Psoas muscle (tissue), 8 donors: ENCODE measurements at places on chromosomes 2 and 18.

DNA sequence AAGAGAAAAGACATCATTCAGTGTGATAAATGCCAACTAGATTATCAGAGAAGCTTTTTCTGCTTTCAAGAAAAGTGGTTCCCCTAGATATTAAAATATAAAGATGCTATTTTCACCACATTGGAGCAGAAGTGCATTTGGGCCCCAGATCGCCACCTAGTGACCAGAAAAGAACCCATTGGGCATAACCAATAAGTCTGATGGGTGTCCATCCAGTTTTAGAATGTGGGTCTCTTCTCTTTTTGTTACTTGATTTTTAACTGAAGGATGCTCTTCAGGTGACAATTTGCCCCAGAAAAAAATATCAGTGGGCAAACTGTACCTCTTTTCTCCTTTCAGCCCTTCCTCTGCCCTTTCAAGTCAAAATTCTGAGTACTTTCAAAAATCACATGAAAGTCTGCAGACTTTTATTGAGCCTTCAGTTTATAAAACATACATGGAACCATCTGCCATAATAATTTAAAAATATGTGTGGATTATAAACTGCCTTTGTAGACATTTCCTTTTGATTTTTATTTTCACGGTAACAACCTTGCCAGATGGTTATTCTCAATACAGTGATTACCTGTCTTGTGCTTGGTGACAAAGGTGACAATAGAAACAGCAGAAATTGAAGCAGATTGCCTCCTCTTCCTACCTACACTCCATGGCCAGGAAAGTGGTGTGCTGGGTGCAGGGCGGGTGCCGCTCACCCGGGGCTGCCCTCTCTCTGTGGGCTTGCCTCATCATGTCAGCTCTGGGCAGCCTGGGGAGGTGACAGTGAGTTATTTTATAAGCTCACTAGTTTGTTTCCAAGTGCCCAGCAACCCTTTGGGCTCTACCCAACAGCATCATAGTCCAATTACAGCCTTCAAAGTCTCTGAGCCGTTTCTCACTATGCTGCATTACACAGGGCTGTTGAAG is 124.5 kb downstream of the DCDC2C start:
- DNase-seq = no peak

DNA sequence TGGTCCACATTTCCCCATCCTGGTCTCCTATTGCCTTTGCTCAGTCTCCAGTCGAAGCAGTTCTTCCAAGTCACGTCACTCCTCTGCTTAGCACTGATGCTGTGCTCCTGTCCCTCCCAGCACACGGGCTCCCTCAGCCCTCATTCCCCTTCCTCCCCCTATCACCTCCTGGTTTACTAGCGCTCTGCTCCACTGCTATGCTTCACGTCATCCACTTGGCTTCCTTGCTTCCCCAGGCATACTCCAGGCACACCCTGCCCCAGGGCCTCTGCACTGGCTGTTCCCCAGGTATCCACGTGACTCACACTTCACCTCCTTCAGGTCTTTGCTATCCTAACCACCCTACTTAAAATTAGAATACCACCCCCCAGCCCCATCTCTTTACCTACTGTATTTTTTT is 269.3 kb downstream of the GLI2 start:
- DNase-seq = no peak

DNA sequence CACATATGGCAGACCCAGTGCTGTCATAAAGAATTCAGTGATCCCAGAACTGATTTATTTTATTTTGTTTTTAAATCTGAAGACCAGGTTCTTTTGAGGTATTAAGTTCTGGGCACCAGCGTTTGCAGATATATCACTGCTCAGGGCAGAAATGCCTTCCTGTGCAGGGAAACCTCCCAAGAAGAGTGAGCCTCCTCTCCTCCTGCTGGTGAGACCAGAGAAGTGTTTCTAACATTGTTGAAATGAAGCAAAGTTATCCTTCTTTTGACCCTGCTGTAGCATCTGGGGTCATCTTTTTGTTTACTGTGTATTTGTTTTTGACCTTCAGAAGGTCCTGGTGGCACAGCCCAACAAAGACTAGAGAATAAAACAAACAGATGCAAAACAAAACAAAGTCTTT is 94.0 kb downstream of the AQP4 start:
- DNase-seq = no peak

- no peak for DNase-seq
Measured at GRCh38 chr2:39124746-39125057, 3.9 kb upstream of the SOS1 start.

GRCh38 chr2:61179701-61180639 is 18.0 kb downstream of the C2orf74 start:
- DNase-seq = peak; percentile 62

DNA sequence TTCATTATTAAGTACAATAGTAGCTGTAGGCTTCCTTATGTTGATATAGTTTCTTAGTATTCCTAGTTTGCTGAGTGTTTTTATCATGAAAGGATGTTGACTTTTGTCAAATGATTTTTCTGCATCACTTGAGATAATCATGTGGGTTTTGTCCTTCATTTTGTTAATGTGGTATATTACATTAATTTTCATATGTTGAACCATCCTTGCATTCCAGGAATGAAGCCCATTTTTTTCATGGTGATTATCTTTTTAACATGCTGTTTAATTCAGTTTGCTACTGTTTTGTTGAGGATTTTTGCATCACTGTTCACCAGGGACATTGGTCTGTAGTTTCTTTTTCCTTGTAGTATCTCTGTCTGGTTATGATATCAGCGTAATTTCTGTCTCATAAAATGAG is 82.9 kb upstream of the CNGA3 start:
- DNase-seq = no peak

GRCh38 chr2:8086796-8087479 is 594.9 kb upstream of the ID2 start:
- DNase-seq = no peak

GRCh38 chr18:35580701-35581539 is 620 bp upstream of the GALNT1 start:
- DNase-seq = peak; percentile 68

DNA sequence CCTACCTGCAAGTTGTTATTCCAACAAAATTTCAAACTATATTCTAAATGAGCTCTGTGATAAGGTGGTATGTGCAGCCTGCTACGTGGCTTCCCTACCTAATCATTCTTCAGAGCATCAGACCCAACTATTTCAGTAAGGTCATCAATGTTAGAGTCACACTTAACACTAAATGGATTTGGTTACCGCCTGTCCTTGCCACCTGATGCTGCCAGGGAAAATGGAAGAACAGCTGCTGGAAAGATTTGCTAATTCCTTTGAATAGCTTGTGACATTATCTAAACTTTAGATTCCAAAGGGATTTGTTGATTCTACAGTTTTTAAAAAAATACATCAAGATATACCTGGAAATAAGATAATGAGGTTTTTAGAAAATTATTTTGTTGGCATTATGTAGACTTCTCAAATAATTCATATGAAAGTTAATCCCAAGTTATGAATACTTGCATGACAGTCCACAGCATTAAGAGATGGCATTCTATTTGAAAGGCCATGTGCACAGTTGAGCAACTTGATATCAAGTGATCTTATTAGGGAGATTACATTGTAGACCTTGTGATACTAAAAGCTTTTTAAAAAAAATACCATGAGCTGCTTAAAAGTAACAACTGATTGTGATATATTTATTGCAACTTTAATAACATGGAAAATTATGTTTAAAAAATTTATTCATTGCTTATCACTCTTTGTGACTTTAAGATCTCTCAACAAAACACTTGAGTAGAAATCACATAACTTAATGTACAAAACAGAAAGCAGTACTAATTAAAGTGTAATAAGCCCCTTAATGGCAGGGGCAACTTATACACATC is 98.3 kb upstream of the UGP2 start:
- DNase-seq = no peak

DNA sequence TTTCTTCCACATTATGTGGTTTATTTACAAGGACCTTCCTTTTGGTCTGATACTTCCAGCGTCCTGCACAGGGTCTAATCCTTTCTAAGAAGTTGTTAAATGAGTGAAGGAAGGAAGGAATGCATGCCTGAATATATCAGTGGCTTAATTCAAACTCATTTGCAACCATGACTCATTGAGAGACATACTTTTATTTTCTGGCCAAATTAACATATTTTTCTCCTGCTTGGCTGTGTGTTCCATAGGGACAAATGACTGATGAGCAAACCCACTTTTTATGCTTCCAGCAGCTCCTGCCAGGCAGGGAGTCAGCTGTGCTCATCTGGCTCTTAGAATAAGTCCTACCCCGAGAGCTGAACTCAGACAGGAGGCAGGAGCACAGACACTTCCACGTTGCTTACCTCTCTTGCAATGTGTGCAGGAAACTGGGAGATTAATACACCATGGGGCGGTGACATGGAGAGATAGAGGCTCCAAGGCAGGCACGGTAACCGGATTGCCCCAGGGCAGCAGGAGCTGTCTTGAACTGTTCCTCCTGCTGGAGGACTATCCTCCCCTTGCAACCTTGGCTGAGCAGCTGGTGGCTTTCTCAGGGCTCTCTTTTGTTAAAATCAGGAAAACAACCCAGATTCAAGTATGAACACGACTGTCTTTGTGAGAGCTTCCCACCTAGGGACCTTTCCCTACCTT is 667.5 kb upstream of the HS6ST1 start:
- DNase-seq = no peak

DNA sequence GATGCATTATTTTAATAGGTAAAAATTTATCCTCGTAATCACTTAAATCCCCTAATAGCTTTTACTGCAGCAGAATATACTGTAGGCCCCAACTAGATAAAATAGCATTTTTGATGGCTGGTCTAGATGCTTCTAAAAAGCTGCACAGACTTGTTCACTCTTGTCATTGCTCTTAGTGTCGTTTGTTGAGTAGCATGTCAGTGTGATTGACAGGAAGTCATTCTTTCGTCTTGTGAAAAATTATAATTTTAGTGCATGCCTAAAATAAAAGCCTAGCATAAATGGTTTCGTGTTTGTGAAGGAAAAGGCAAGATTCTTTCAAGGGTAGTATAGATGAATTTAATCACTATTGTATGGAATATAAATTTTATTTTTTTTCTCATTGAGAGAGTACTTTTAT is 275.0 kb downstream of the PTGR3 start:
- DNase-seq = no peak

DNA sequence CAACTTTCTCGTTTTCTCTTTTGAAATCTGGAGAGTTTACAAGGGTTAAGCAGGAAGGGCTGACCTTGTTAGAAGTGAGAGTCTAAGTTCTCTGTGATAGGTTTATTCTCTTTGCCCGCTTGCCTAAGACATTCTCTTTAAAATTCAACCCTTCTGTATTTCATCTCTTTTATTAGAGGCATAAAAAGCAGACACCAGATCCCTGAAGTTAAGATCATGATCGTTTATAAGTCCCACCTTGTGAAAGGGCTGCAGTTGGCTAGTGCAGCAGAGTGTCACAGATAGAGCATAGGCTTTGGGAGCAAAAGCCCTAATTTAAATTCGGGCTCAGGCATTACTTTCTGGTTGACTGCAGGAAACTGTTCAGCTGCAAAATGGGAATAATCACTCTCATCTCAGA is 181.2 kb downstream of the EPHA4 start:
- no peak for DNase-seq

DNA sequence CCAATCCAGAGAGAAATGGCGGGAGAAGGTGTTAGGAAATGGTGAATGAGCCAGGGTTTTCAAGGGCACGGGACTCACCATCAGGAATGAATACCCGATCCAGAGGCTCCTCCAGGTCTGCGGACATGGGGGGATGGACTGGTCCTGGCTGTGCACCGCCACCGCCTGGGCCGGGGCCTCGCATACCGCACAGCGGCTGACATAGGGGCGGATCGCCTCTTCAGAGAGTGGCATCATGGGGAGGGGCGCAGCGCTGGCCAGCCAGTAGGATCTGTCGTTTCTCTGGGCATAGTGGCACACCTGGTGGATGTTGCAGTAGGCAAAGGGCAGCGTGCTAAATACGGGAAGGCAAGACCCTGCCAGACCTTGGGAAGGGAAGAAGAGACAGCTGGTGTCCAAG is 156.1 kb downstream of the COL4A4 start:
- DNase-seq = no peak

DNA sequence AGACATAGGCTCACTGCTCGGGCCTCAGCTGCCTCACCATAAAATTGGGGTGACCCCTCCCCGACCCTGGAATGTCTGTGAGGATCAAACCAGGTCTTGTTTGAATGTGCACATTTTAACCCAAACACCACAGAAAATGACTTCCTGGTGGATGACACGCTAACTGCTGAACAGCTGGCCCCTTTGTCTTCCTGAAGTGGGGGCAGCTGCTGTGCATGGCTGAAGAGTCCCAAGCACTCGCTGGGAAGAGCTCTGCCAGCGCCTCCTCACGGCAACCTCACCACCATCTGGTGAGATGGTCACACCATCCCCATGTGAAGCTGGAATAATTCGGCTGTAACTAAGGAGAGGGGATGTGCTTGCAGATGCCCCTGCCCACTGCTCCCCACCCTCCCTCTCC is 34.0 kb downstream of the AQP12A start:
- no peak for DNase-seq

- no peak for DNase-seq
Measured at GRCh38 chr2:210912779-210913178, 356.4 kb downstream of the CPS1 start.

GRCh38 chr2:43020990-43021669 is 205.3 kb downstream of the ZFP36L2 start:
- DNase-seq = no peak

DNA sequence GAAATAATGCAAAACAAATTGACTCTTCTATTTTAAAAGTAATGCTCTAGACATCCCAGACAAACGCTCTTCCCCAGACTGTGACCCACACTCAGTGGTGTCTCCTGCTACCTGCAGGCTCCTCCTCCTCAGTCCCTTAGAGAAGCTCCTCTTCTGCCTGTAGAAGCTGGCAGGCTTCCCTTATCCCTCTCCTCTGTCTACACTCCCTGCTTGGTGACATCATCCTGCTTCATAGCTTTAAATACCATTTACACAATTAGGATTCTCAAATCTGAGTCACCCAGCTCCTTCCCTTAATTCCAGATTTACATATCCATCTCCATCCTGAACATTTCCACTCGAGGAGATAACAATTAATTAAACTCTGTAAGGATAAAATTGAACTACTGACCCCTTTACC is 167.9 kb downstream of the FBXO15 start:
- DNase-seq = no peak

GRCh38 chr18:41966943-41967342 is 11.9 kb downstream of the PIK3C3 start:
- DNase-seq = no peak

DNA sequence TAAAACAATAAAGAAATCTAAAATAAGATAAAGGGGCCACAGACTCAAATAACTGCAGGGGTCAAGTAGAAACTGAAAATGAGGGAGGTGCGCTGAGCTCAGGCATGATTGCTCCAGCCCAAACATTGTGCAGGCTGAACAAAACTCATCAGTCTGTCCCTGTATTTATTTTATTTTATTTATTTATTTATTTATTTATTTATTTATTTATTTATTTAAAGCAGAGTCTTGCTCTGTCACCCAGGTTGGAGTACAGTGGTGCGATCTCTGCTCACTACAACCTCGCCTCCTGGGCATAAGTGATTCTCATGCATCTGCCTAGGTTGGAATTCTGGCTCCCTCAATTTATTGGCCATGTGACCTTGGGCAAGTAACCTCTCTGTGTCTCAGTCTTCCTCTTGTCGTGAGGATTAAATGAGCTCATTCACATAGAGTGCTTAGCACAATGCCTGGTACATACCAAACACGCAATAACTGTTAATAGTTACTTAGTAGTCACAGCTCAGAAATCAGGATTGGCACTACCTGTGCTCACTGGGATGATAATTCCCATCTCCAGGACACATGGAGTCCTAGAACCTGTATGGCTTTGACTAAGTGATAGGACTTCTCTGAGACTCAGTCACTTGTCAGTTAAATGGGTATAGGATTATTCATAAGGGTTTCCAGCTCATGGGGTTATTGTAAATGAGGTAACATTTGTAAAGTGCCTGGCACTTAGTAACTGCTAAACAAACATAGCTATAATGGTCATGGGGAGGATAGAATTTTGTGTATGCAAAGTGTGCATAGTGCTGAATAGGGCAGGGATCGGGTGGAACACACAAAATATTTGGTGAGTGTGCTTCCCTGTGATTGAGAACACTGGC is 6.0 kb downstream of the SPEG start:
- DNase-seq = no peak
